Activated CD8-positive, alpha-beta memory T cell treated with anti-CD3 and anti-CD28 coated beads for 1 hour (primary cell): ENCODE measurements at places on chromosomes 6 and 20.
A peak's percentile ranks its signal among the peaks of the same experiment; 100 is the strongest.

GRCh38 chr20:56440346-56441007 is 27.9 kb upstream of the RTF2 start:
- peak; percentile 28 for DNase-seq

GRCh38 chr6:110561008-110561396 is 84.6 kb upstream of the SLC22A16 start:
- DNase-seq = no peak

DNA sequence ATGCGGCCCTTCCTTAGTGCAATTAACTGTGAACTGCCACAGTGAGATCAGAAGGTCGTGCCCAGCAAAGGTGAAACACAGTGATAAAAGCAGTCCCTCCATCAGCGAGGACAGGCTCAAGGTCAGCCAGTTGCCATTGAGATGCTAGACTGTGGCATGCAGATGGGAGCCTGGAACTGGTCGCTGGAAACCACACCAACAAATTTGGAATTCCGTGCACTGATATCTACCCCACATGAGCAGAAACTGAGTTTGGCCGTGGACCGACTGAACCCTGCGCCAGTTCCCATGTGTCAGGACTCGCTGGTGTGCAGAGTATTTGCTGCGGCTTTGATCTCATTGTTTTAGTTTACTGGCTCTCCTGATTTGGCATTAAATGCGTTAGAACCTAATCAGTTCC is 125.6 kb upstream of the QKI start:
- no peak for DNase-seq

DNA sequence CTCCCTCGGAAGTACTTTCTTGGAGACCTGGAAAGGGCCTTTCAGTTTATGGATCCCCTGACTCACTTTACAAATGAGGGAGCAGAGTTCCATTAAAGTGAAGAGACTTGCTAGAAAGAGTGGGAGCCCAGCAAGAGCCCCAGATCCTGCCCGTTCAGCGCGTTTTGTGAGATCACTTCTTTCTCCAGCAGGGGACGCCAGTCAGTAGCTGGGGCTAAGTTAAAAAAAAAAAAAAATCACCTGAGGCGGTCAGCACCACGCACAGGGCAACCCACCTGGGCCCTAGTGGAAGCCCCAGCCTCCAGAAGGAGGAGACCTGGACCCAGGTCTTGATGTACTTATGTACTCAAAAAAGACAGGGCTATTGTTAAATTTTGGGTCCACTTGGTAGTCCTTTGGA is 274.5 kb upstream of the RNF24 start:
- DNase-seq = no peak

- no peak for DNase-seq
Observed at GRCh38 chr20:15851576-15852215, 721.6 kb downstream of the KIF16B start.

DNA sequence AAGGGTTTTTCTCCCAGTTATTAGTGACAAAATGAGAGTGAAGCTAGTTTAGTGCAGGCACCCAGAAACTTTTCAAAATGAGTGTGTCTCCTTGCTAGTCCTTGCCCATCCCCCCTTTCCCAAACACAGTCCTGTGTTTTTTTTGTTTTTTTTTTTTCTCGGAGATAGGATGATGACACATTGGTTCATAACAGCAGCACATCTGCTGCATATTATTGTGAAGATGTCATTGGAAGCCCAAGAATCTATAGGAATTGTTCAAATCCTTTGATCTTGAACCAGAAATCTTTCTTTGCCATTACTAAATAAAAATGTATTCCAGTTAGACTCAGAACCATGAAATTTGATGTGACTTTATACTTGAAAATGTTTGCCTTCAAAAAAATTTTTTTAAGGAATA is 162.4 kb downstream of the FRK start:
- DNase-seq = no peak

- DNase-seq = no peak
Observed at GRCh38 chr6:52877168-52877567, 32.3 kb downstream of the GSTA3 start.

GRCh38 chr20:33437141-33437911 is 6.2 kb downstream of the SNTA1 start:
- DNase-seq = no peak
